ENCODE measurements at places on chromosomes 12 and 14. TPM values are rescaled to one million over a fixed set of nuclear protein-coding genes. Genes with fewer than 3 reads are reported as not detected.

EMP1 gene
- 6.1 TPM for total RNA-seq

GRCh38 chr12:115811929-115812328 is 465.6 kb downstream of the MED13L start:
- no peak for DNase-seq

DNA sequence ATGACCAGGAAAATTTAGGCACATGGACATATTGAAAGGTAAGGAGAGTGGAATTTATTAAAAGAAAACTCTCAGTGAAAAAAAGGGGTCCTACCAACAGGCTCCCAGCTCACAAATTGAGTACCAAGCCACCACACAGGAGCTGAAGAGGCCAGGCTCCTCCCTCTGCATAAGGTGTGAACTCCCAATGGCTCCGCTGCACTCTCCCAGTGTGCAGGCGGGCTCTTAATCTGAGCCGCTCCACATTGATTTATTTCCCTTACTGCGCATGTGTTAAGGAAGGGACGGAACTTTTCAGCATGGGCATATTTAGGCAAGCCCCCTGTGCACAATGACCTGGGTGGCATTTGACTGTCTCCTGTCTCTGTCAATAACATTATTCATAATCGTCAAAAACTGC is 68.6 kb upstream of the PLEKHG7 start:
- no peak for DNase-seq

DNA sequence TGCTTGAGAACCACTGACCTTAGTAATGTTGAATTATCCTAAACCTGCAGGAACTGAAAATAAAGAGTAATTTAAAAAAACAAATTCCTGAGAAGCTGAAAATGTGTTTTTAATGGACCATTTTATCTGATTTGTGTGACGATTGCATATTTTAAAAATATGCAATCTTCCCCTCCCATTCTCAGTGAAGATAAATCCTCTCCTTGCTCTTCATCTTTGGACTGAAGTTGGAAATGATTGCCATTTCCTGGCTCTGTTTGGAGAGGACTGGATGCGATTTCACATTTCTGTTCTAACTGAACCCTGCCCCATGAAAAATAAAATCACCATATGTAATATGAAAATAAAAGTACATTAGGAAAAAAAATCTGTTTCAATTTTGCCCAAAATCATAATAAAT is 216.3 kb downstream of the SLC6A15 start:
- no peak for DNase-seq

KLHL33 gene
- total RNA-seq: 0.44 TPM

Measured in activated CD8-positive, alpha-beta memory T cell treated with anti-CD3 and anti-CD28 coated beads, Interleukin-2, amount 10 ng/mL, durations not matched to agents 7 days and 5 days (primary cell).